ENCODE measurements at places on chromosomes 11 and 22. TPM values are rescaled to one million over a fixed set of nuclear protein-coding genes. Genes with fewer than 3 reads are reported as not detected.

OR51B5 gene
- 0.15 TPM for polyA plus RNA-seq

OR2AG1 gene
- not detected for polyA plus RNA-seq

CHRM1 gene
- not detected for polyA plus RNA-seq

GSTT2B gene
- 32.2 TPM for polyA plus RNA-seq

ADM2 gene
- polyA plus RNA-seq: 0.49 TPM

DCDC1 gene
- 0.12 TPM for polyA plus RNA-seq

TYMP gene
- polyA plus RNA-seq: 1.7 TPM

SLC25A45 gene
- polyA plus RNA-seq: 3.1 TPM

PIH1D2 gene
- 0.97 TPM for polyA plus RNA-seq

SLC22A9 gene
- not detected for polyA plus RNA-seq

BDNF gene
- 21.3 TPM for polyA plus RNA-seq

LAMTOR1 gene
- polyA plus RNA-seq: 129 TPM

CCDC188 gene
- polyA plus RNA-seq: 21.1 TPM

MCHR1 gene
- polyA plus RNA-seq: 0.33 TPM

LRRC74B gene
- 0.03 TPM for polyA plus RNA-seq

ADORA2A gene
- polyA plus RNA-seq: 9.3 TPM

ABCC8 gene
- 0.71 TPM for polyA plus RNA-seq

APOA4 gene
- polyA plus RNA-seq: not detected

HSD17B12 gene
- 27.3 TPM for polyA plus RNA-seq

FADS1 gene
- 26.4 TPM for polyA plus RNA-seq

CRYBA4 gene
- not detected for polyA plus RNA-seq

RHOD gene
- not detected for polyA plus RNA-seq

PITPNB gene
- polyA plus RNA-seq: 38.7 TPM

HSPB2 gene
- polyA plus RNA-seq: not detected

CARD18 gene
- not detected for polyA plus RNA-seq

All from SK-N-SH (cell line).